ENCODE measurements at places on chromosomes 3 and 15.

DNA sequence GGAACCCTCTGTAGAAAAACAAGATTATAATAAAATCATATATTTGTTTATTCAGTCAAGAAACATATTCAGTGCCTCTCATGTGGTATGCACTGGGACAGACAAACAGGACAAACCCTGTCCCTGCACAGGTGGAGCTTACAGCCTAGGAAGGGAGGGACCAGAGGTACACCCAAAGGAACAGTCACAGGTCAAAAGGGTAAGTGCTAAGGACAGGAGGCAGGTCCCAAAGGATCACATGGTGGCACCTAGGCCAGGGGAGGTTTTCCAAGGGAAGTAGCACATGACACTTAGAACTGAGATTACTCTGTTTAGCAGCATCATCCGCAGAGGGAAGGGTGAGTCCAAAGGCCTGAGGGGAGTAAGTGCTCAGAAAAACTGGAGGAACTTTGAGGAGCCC lies 254.4 kb upstream of the ARRDC4 start:
- DNase-seq: no peak

- no peak for DNase-seq
Observed at GRCh38 chr3:9803494-9803893, 6.6 kb upstream of the TTLL3 start.

GRCh38 chr3:111831840-111832239 lies 27.2 kb upstream of the PHLDB2 start:
- no peak for DNase-seq

DNA sequence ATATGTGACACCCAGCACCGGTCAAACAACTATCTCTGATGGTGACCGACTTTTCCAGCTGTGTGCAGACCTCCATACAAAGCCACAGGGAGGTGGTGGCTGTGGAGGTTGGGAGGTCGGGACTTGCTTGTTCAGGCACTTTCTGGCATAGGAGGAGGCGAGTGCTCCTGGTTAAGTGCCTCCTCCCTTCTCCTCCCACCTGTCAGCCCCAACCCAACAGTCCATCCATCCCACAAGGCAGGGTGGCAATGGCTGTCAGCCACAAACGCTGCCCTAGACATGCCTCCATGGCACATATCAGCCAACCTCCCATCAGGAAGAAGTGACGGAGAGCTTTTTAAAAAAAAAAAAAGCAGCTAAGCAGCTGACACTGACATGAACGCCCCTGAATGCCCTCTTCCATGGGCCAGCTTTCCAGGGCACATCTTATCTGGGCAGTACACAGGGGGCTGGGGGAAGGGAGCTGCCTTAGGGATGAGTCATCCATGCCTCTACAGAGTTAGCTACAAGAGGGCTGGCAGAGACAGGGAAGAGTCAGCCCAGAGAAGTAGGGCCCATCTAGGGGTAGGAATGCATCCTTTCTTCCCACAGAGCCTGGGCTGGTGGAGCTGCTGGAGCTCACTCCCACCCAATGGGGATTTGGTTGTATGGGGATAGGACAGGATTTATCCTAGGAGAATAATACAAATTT lies 41.2 kb downstream of the CCDC12 start:
- DNase-seq: peak; percentile 86

GRCh38 chr3:160941885-160942494 lies 163.2 kb downstream of the B3GALNT1 start:
- peak; percentile 12 for DNase-seq

DNA sequence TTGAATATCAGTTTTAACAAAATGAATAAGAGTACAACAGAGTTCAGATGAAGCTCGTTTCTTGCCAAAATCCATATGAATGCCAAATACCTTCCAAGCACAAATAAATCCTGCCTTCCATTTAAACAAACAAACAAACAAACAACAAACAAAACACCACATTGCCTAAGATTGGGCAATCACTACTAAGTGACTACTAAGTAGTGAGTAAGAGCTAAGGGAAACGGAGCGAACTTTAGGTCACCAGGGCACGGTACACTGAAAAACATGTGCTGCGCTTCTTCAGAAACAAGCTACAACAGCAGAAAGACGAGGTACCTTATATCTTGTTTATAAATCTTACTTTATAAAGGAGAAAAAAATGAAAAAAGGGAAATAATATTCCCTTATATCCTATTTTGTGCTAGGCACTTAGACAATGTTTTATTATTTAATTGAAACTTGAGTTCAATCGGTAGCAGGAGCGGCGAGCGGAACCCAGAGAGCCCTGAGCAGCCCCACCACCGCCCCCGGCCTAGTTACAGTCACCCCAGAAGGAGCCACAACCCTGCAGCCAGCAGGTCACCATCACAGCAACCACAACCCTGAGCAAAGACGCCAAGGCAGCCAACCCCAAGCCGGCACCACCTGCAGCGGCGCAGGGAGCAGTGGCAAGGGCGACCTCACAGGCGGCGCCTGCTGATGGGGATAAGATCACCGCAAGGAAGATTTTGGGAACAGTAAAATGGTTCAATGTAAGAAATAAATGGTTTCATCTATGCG lies 216.9 kb downstream of the ZBTB20 start:
- DNase-seq: no peak

- no peak for DNase-seq
Observed at GRCh38 chr3:12884790-12885582, 43.6 kb upstream of the RPL32 start.

DNA sequence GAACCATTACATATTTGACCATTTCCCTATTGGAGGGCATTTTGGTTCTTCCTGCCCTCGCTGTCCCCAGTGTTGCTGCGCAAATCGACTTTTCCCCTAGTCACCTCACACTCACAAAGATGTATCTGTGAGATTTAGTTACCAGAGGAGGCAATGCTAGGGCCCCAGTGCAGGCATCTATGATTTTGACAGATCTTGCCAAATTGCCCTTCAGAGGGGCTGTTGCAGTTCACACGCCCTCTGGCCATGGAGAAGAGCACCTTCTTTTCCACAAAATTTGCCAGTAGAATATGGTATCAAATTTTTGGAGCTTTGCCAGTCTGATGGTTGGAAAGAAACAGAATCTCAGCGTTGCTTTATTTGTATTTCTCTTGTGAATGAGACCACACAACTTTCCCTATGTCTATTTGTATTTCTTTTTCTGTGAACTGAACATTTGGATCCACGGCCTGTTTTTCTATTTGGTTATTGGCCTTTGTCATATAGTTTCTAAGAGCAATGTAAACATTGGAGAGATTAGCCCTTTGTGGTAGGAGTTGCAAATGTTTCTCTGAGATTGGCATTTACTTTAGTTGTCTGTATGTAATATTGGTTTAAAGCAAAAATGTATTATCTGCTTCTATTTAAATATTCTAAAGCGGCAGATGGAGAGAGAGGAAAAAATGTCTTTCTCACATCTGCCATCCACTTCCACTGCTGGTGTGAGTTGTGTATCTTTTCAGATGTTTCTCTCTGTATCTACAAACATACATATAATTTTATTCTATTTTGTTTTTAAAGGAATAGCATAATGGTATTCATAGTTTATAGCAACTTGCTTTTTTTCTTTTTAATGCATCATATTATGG lies 66.1 kb downstream of the DNASE1L3 start:
- no peak for DNase-seq

- peak; percentile 13 for DNase-seq
Observed at GRCh38 chr3:3134750-3135448, 8.2 kb downstream of the TRNT1 start.

- no peak for DNase-seq
Observed at GRCh38 chr3:180417241-180417640, 184.7 kb upstream of the TTC14 start.

DNA sequence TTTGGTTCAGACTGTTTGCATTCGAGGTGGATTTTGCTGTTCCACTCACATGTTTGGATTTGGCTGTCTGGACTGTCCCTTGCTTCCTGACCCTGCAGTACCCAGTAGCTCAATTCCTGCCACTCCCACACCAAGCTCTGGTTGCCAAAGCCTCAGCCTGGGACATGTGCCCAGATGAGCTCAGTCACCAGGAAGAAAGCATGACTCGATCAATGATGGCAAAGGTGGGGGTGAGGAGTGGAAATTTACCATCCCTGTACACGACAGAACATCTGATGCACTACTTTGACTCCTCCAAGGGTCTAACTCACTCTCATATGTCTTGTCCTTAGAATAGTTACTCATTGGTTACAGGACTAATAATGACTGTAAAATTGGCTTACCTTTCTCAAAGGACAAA lies 45.2 kb downstream of the ZNF385D start:
- DNase-seq: peak; percentile 81

DNA sequence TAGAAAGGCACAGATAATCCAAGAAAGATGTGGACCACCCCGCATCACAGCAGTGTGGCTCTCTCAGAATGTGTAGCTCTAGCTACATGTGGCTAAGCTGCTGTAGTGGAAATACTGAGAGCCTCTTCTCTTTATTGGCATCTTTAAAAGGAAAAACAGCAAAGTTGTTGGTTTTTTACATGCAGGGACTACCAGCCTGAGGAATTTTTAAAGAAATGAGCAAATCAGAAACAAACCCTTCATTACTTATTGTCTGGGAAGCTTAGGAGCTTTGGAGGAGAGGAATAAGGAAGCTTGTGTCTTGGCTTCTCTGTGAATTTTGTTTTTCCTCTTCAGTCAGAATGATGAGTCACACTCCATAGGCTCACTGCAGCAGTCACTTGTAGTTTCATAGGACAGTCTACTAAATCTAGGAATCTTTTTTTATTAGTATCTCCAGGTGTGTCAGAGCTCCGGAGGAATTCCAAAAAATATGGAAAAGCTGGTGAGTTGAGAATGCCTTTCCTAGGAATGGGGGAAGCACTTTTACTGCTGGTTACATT lies 27.5 kb downstream of the POLG start:
- DNase-seq: no peak

DNA sequence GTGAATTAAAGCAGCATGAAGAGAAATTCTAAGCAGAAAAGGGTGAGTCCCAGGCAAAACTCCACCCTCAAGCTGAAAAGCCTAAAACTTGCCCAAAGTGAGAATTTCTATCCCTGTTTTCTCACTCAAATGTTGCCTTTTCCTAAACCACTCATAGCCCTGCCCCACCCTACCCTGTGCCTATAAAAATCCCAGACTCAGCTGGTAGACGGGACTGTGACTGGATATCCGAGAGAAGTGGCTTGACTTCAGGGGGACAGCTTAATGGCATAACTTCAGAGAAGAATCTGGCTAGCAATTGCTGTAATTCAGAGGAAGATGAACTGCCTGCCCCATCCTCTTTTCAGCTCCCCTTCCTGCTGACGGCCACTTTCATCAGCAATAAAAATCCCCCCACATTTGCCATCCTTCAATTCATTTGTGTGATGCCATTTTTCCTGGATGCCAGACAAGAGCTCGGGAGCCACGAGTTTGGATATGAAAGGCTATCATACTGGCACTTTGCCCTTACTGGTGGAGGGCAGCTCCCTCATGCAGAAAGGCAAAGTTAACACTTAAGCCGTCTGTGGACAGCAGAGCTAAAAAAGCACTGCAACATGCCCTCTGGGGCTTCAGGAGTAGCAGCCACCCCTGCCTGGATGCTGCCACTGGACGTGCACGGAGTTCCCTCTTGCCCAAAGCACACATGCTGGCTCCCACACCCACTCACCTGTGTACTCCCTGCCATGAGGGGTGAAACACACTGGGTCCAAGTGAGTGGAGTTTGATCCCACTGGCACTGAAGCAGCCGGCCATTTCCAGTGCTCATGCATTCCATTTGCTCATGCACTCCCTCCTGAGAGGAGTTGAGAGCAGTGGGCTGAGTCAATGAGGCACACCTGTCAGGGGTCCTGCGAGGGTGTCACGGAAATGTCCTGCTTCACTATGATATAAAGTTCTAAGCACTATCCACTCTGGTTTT lies 670.6 kb downstream of the PLOD2 start:
- no peak for DNase-seq

- DNase-seq: no peak
Observed at GRCh38 chr3:47405820-47406761, 25.3 kb downstream of the PTPN23 start.

DNA sequence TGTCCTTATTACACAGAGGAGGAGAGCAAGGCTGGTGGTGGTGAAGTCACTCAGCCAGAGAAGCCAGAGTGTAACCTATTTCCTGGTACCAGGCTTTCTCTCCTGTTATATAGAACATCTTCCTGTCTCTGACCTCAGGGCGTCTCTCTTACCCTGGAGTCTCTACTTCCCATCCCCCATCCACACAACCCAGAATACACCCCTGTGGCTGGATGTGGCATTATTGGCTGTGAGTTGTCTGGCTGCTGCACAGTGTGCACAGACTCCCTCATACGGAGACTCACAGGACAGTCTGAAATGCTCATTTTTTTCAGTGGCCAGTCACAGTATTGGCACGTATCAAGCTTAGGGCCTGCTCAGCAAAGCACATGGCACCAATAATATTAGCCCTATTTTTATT lies 8.6 kb downstream of the PODXL2 start:
- no peak for DNase-seq
